G401 (cell line): ENCODE measurements at places on chromosomes 4 and X. TPM values are rescaled to one million over a fixed set of nuclear protein-coding genes. Genes with fewer than 3 reads are reported as not detected.
A peak's percentile ranks its signal among the peaks of the same experiment; 100 is the strongest.

GRCh38 chr4:66574145-66574978 is 904.1 kb upstream of the EPHA5 start:
- no peak for DNase-seq

DNA sequence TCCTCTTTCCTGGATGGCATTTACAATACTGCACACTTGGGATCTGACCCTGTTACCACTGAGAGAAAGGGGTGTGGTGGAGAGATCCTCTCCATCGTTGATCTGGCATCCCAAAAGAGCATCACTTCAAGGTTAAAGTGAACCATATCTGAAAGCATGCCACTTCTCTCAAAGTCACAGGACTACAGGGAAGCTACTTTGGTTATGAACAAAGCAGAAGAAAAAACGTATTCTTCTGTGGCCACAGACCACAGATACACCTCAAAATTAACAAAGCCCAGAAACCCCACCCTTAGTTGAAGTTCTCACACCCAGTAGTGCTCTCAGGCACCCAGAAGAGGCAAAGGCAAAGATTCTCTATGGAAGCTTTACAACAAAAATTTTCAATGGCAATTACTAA is 108.3 kb downstream of the JADE1 start:
- DNase-seq = no peak

DNA sequence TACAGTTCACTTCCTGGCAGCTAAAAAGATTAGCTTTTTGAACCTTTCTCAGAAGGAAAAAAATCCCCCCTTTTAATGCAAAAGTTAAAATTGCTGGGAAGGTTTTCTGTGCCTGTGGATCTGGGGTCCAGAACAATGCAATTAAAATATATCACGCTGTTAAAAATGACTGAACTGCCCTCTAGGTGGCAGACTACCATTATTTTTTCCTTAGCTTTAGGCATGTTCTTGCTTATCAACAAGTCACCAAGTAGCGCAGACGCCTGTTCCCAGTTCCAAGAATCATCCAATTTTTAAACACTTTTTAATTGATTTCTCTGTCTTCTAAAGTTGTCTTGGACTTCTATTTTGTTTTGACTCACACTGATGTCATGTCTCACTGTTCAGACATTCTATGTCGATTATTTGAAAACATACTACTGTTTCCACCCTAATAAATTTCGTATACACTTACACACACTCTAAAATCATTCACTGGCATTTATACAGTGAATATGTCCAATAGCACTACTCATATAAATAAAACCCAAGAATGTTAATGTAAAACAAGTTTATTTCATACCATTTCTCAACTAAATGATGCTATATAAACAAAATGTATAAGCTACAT is 661.6 kb downstream of the RAPGEF2 start:
- DNase-seq = peak; percentile 82

DNA sequence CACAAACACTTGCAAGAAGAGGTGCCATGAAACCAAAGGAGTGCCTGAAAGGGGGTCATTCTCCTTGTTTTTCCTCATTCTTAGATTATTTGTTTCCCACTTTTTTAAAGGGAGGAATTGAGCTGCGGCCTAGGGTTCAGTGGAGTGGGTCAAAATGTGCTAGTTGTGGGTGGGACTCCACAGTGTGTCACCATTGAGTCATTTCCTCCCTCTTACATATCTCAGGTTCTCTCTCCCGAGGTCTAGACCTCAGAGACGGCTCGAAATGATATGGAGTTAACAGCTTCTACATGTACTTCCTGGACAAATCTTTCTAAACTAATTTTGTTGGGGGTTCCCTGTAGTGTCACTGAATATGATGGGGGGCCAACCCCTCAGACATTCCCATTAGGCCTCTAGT is 328.4 kb upstream of the SPANXN1 start:
- DNase-seq = no peak

- no peak for DNase-seq
These were observed 335.4 kb downstream of the UNC5C start for GRCh38 chr4:95213366-95213765.

- DNase-seq = no peak
These were observed 400.9 kb upstream of the ADGRL3 start for GRCh38 chr4:60799214-60799613.

DNA sequence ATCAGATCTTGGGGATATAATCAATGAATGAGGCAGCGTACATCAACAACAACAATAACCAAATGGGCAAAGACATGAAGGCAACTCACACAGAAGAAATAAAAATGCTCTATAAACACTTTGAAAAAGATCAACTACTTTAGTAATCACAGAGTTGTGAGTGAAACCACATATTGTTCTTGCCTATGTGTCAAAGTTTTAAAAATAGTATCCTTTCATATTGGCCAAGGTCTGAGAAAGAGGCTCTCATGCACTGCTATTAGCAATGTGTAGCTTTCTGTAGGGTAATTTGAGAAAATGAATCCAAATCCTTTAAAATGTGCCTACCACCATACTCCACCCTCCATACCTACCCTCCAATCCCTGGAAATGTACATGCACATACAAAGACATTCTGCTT is 25.0 kb downstream of the COQ2 start:
- DNase-seq = no peak

- DNase-seq = no peak
These were observed 36.1 kb upstream of the NUDT6 start for GRCh38 chr4:122958505-122958904.

- DNase-seq = peak; percentile 1
These were observed at the start of gene COL4A5 for GRCh38 chrX:108439426-108439942. COL4A5 (plus strand) TSS chrX:108439838; CDS start chrX:108440126, 288 bp downstream.

GRCh38 chr4:75527482-75527881 is 13.2 kb downstream of the THAP6 start:
- DNase-seq = no peak

DNA sequence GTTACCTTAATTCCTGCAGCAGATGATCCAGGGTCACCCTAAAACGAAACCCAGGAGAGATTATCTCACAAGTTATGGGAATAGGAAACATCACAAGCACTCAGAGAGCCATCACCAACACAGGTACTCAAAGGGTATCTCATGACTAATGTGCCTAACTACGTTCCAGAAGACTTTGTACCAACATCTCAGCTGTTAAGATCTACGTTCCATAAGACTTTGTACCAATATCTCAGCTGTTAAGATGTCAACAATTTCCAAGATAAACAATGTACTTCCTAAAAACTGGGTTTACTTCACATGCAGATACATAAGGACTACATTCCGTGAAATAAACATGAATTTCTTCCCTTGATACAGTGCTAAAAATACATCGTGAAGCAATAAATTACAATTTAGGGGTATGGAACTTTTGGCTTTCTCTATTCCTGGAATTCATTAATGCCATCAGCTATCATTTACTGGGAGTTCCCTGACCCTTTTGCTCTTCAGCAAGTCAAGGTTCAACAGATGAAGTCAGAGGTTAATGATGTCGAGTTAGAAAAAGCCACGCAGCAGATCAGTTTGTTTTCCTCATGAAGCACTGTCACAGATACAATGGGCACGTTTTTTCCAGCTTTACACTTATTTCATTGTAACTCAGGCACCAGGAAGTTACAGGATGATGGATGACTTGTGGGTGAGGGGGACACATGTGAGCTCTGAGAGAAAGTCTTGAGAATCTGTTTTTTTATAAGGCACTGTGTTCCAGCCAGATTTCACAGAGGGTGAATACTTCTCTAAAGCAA is 127.0 kb upstream of the ETNPPL start:
- DNase-seq = no peak

GRCh38 chr4:181301735-181302710 is 941.2 kb upstream of the TENM3 start:
- peak; percentile 6 for DNase-seq

DNA sequence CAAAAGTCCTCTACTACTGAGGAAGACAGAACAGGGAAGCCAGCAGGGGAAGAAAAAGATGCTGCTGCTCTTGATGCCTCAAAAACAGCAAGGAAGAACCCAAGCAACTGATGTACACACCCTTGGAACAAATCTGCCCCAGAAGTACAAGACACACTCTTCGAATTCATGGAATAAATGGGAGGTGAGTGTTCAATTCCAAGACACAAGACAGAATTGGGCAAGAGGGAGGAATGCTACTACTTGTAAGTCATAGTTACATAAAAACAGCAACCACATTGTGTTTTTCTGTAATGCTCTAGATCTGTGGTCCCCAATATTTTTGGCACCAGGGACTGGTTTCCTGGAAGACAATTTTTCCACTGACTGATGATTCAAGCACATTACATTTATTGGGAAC is 58.0 kb upstream of the H2AZ1 start:
- DNase-seq = no peak

GRCh38 chr4:5921101-5921980 is 28.5 kb upstream of the CRMP1 start:
- DNase-seq = no peak

GRCh38 chr4:122156819-122157218 is 4.7 kb downstream of the BLTP1 start:
- no peak for DNase-seq

DNA sequence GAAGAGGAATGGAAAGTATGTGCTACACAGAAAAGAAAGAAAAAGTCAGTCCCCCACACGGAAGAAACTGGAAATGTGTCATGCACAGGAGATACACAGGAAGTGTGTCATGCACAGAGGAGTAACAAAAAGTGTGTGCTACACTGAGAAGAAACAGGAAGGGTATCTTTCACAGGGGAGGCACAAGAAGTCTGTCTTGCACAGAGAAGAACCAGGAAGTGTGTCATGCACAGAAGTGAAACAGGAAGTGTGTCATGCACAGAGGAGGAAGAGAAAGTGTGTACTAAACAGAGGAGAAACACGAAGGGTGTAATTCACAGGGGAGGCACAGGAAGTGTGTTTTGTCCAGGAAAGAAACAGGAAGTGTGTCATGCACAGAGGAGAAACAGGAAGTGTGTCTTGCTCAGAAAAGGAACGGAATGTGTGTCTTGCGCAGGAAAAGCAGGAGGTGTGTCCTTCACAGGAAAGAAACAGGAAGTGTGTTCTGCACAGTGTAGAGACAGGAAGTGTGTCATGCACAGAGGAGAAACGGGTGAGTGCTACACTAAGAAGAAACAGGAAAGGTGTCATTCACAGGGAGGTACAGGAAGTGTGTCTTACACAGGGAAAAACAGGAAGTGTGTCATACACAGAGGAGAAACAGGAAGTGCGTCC is 527.2 kb upstream of the PRKX start:
- no peak for DNase-seq

- DNase-seq = no peak
These were observed 9.1 kb upstream of the USO1 start for GRCh38 chr4:75715105-75715799.

DNA sequence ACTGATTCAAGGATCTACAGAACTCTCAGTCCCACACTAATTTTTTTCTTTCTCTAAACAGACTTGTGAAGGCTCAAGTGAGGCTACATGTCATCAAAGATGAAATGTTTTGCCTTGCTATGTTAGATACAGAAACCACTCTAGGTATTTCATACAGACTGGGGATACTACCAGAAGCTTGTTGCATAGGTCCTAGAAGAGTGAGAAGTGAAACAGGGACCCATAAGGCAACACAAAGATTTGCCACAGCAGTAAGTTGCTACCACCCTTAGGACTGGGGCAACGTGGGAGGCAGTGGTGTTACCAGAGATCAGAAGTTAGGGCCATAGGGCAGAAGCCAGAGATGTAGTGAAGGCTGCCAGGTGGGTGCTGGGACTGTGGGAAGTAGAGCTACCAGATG is 50.7 kb upstream of the MID1IP1 start:
- DNase-seq = no peak

GRCh38 chr4:42785817-42786216 is 106.7 kb upstream of the GRXCR1 start:
- no peak for DNase-seq

GRCh38 chr4:856225-856901 is 30.4 kb upstream of the CPLX1 start:
- DNase-seq = no peak

DNA sequence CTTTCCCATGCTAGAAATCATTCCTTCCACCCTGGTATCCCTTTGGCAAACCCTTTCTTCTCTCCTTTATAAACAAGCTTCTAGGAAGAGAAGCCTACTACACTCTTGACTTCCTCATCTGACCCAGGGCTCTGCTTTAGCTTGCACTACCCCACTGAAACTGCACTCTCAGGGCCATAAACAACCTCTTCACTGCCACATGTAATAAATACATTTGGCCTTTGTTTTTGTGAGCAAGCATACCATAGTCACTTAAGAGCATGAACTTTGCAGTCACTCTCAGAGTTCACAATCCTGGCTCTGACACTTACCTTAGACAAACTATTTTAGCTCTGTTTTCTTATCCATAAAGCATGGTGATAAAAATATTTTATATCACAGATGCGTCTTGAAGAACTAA is 50.7 kb upstream of the USP38 start:
- DNase-seq = no peak

DNA sequence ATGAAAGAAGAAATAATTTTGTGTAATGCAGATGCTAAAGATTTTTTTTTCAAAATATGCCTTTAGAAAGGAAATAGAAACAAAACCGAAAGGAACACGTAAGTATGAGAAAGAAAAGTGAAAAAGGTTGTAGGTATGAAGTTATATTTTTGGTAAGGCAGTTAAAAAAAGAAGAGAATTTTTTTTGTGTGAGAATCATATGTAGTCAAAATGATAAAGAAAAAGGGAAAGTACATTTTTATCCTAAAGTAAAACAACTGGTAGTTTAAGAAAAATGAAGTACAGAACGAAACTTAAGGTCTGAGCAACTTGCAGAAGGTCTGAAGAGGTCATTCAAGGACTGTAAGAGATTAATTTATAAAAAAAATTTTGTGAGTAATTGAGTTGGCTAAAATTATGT is 164.0 kb upstream of the TRAM1L1 start:
- DNase-seq = no peak

- DNase-seq = no peak
These were observed 18.0 kb downstream of the RHOH start for GRCh38 chr4:40214661-40215418.

- no peak for DNase-seq
These were observed 1.3 kb upstream of the PLXNB3 start for GRCh38 chrX:153762626-153763173.

The PCSK1N gene
- total RNA-seq = 3.5 TPM in 1 of 2 replicates, not detected in the other

The TMEM47 gene
- total RNA-seq = not detected in 2 replicates

The F8A1 gene
- 3.7 TPM in 1 of 2 replicates, not detected in the other for total RNA-seq

The ADH1A gene
- not detected in 2 replicates for total RNA-seq

The ADH6 gene
- total RNA-seq = not detected in 2 replicates

The VMA21 gene
- total RNA-seq = 60.4 and 86.4 TPM in 2 replicates

The XAGE1A gene
- total RNA-seq = not detected in 2 replicates

The ASB12 gene
- not detected in 2 replicates for total RNA-seq

The PPA2 gene
- 203 and 214 TPM in 2 replicates for total RNA-seq

The TIMP1 gene
- total RNA-seq = 43.0 and 56.7 TPM in 2 replicates

The DMD gene
- 0.62 and 3.1 TPM in 2 replicates for total RNA-seq

The SFRP2 gene
- total RNA-seq = not detected in 2 replicates
